ENCODE measurements at places on chromosomes 7 and 10.

- DNase-seq = no peak
Measured at GRCh38 chr7:134995239-134996096, 9.2 kb downstream of the AGBL3 start.

- no peak for DNase-seq
Measured at GRCh38 chr10:92593619-92594588, 974 bp downstream of the KIF11 start.

DNA sequence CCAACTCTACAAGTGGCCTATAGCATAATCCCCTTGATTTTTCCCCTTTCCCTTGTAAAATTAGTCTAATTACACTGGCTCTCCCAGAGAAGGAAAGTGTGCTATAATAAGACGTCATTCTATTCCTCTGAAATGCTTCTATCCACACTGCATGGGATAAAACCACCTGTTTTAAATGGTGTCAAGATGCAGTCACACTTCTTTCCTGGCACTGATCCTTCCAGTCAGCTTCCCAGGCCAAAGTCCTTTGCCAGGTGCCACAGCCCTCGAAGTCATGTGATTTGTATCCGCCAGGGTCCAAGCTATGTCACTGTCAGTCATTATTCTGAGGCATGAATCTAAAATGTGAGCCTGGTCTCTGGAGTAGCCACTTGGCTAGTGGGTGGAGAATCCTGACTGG lies 169.0 kb upstream of the KIAA1217 start:
- DNase-seq = no peak

DNA sequence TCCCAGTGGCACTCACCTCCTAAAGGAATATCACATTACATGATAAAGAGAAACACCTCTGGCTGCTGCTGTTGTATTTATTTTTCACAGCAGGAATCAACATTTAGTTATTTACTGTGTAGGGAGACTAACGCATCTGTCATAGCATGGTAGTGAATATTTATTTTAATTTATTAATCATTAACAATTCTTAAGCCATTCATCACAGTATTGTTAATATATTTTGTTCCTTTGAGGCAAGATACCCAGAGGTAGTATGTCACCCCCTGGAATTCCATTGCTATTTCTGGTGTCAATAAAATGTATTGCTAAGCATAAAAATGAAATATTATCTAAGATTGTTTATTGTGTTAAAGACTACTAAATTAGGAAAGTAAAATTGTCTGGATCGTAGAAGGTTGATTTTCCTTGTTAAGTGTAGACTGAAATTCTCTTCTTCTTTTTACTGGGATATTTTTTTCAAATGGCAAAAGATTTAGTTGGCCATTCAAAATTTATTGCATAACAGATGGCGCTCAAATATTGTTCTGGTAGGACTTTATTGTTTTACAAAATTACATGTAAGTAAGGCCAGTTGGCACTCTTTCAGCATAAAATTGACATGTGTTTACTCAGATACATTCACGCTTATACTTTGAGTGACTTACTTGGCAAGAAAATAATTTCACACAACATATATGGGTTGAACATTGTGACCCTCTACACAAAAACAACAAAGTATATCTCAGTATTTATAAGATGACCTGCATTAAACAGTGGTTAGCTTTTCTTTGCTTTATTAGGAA lies 1358.7 kb upstream of the SORCS1 start:
- peak; percentile 5 for DNase-seq

GRCh38 chr7:82745820-82746219 lies 302.2 kb upstream of the CACNA2D1 start:
- no peak for DNase-seq

GRCh38 chr7:44573464-44574286 lies at the start of gene DDX56:
DDX56 (minus strand) TSS chr7:44573908; CDS start chr7:44573895, 13 bp downstream.
- peak; percentile 99 for DNase-seq

GRCh38 chr10:124918191-124918830 lies 23.6 kb upstream of the ZRANB1 start:
- DNase-seq = no peak

- DNase-seq = peak; percentile 81
Measured at GRCh38 chr10:29105516-29106215, 183.2 kb upstream of the LYZL1 start.

DNA sequence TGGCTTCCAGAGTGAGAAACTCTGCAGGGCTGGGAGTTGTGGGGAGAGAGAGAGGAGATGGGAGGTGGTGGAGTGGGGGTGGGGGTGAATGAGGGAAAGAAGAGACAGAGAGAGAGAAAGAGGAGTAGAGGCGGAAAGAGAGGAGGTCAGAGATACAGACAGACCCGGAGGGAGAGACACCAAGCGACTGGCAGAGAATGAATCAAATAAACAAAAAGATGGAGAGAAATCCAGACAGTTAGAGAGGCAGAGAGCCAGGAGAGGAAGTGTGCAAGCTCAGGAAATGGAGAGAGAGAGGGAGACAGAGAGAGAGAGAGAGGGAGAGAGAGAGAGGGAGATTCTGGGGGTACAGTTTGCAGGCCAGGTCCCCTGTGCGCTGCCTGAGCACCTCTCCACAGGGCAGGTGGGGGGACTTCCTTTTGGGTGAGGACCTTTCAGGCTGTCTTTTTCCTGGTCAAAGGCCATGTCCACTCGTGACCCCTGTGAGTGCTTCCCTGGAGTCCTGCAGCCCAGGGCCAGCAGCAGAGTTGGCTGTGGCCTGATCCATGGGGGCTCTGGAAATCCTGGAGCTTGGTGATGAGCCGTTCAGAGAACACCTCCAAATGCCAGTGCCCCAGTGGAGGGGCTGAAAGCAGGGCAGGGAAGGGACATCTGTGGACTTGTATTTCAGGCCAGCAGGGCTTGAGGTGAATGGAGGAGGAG lies 25.0 kb upstream of the PCBD1 start:
- no peak for DNase-seq

- no peak for DNase-seq
Measured at GRCh38 chr7:102044984-102045673, 227.7 kb downstream of the CUX1 start.

DNA sequence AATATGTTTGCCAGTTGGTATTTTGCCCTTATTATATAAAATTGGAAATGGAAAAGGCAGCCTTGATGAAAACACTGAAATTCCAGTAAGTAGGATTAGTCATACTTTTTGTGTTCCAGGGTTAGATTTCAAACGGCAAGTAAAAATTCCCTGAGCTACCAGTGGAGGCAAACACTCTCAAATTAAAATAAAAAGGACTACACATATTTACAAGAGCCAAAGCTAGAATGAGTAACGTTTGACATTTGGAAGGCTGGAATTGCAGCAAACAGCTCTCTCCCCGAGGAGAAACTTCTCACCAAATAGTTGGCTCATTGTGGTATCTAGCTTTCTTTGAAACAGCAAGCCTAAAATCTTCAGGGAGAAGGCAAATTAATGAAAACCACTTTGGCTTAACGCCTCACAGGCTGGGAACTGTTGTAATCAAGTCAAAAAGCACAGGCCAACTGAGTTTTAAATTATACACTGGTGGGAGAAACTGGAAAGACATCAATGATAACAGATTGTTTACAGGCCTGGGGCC lies 288.4 kb downstream of the SNX13 start:
- no peak for DNase-seq

DNA sequence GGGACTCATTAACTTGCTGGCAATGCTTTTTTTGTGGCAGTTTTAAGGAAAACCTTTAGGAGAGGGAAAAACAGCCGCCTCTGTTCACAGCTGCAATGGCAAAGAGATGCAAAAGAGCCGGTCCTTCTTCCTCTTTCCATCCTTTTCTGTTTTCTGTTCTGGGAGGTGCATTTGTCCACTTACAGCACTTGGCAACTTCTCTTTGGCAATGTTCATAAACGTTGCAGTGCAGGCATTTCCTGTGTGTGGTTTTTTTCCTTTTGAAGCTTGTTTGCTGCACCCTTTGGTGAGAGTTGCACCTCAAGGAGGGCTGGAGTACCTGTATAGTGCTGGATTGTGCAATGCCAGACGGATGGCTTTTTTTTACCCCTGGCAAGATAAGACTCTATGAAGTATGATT lies 53.9 kb upstream of the HABP2 start:
- no peak for DNase-seq

GRCh38 chr10:98016772-98017475 lies 13.5 kb downstream of the CRTAC1 start:
- no peak for DNase-seq

- DNase-seq = no peak
Measured at GRCh38 chr7:2299870-2300512, 14.2 kb downstream of the SNX8 start.

DNA sequence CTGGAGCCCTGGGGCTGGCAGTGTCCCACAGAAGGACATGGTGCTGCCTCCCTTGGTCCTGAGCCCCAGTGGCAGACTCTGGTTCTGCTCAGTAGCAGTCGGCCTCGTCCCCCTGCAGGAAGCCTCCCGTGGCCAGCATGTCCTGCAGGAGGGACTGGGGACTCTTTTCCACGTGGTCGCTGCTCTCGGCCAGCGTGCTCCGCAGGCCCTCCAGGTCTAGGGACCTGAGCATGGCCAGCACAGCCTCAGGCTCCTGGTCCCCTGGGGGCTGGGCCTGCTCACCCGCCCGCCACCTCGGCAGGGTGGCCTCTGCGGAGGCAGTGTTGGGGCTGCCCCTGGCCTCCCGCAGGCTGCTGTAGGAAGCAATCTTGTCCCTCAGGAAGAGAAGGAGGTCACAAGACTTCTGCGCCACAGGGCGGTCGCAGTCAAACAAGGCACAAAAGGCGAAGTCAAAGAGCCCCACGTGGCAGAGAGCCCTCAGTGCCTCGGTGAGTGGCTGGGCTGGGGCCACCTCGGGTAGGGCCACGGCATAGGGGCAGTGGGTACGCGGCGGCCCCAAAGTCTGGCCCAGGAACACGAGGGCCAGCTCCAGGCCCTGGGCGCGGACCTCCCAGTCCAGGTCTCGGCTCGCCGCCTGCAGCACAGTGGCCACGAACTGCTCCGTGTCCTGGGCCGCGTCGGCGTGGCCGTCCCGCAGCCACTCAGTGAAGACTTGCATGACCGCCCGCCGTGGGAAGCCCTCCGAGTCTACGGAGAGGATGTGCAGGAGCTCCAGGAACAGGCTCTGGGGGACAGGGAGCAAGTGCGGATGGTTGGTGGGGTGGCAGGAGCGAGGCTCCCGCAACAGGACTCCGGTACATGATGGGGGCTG lies 17.1 kb downstream of the BRAT1 start:
- DNase-seq = no peak

DNA sequence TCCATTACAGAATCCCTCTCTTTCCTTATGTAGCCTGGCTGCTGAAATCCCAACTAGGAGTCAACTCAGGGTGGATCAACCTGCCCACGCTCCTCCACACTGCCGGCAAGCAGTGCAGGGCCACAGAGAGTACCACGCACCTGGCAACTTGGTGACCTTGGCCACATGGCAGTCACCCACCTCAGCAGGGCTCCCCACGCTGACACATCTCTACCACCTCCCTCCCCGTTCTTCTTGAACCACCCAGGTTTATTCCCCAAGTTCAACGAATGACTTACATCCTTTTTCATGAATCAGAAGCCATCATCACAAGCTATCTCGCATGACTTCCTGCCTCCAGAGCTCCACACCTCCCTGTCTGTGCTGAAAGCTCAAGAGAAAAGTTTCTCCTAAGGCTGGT lies 153.4 kb downstream of the GRID1 start:
- DNase-seq = no peak

- DNase-seq = no peak
Measured at GRCh38 chr10:33323721-33324120, 10.7 kb downstream of the NRP1 start.

DNA sequence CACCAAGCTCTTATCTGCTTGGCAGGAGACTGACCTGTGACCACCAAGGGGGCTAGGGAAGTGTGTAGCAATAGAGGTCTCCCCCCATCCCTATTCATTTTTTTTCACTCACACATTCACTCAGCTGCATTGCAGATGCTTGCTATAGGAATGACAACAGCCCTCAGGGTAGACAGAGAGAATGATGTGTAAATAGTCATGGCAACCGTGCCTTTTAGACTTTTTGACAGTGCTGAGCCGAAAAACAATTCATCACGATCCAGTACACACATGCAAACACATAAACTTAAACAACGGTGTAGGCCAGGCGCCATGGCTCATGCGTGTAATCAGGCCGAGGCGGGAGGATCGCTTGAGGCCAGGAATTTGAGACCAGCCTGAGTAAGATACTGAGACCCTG lies 7.6 kb upstream of the ELN start:
- no peak for DNase-seq

DNA sequence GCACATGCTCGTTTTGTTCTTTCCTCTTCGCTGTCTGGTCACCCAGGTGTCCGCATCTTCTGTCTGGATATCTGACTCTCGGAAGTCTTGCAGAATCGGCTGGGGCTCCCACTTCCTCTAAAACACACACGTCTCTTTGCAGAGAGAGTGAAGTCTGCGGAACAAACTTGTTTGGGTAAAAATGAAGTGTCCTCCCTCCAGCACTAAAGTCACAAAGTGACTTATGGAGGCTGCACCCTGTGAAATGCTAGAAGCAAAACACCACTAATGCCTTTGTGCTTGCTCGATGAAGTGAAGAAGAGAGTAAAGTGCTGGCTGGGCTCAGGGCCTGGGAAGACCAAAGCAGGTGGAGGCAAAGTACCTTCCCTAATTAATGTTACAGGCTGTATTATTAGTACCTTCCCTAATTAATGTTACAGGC lies 71.4 kb downstream of the FGFR2 start:
- no peak for DNase-seq

- DNase-seq = no peak
Measured at GRCh38 chr7:85525676-85526075, 338.8 kb upstream of the SEMA3D start.

DNA sequence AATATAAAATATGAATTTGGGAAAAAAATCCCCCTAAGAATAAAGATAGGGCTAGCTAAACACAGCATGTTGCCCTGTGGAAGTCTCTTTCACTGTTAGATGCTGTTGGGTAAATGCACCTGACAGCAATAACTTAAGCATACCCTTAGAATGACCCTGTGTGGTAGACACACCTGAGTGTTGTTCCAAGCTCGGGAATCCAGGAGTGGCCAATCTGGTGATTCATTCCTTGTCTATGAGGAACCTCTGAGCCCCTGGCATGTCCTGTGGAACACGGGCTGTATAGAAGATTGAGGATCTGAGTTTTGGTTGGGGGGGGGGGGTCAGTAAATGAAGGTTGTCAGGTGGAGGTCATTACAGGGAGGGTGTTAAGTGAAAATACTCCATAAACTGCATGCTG lies 730.0 kb upstream of the IGFBP3 start:
- DNase-seq = no peak

GRCh38 chr7:100570954-100571828 lies 2.5 kb downstream of the SAP25 start:
- no peak for DNase-seq

DNA sequence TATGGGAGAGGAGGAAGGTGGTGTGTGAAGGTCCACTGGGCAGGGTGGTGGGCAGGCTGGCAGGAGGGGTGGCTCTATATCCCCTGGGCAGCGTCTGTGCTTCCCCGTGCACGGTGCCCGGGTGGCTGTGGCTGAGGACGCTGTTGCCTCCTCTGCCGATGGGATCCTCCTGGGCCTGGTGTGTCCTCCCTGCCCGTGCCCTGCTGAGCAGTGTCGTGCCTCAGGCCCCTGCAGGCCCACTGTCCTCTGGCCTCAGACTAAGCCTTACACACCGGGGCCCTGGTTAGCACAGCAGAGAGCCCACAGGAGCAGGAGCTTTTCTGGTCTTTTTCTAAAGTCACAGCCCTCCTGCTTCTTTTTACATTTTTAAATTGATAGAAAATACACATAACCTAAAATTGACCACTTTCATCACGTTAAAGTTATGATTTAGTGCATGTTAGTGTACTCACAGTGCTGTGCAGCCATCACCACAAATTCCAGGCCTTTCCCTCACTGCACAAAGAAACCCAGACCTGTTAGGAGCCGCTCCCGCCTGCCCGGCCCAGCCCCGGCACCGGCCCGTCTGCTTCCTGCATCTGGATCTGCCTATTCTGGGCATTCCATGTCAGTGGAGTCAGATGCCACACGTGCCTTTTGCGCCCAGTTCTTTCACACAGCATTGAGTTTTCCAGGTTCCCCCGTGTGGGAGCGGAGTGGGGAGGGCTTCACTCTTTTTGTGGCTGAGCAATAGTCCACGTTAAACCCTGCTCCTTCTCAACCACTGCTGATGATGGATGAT lies 19.4 kb downstream of the PFKFB3 start:
- no peak for DNase-seq

Data from A549 (cell line).